Activated CD4-positive, alpha-beta memory T cell treated with anti-CD3 and anti-CD28 coated beads for 36 hours (primary cell): ENCODE measurements at places on chromosomes 11 and 22. TPM values are rescaled to one million over a fixed set of nuclear protein-coding genes. Genes with fewer than 3 reads are reported as not detected.

Gene SLC5A1
- not detected for total RNA-seq

Gene HTR3A
- not detected for total RNA-seq

Gene PNPLA5
- total RNA-seq, result not detected

Gene NADSYN1
- total RNA-seq, result 91.9 TPM

Gene SCGB1A1
- not detected for total RNA-seq

Gene TPH1
- 0.14 TPM for total RNA-seq

Gene C11orf42
- total RNA-seq, result not detected

Gene CRYAB
- not detected for total RNA-seq

Gene FLRT1
- 0.36 TPM for total RNA-seq

Gene FAM111B
- 31.0 TPM for total RNA-seq

Gene PGA5
- total RNA-seq, result not detected

Gene GUCY1A2
- total RNA-seq, result not detected

Gene NXPE2
- total RNA-seq, result not detected

Gene TMPRSS13
- total RNA-seq, result 2.6 TPM

Gene MS4A4A
- total RNA-seq, result not detected

Gene CREB3L1
- not detected for total RNA-seq

Gene PTPN5
- total RNA-seq, result not detected

Gene CD3G
- total RNA-seq, result 138 TPM
